ENCODE measurements at places on chromosomes 6 and 20.
A peak's percentile ranks its signal among the peaks of the same experiment; 100 is the strongest.

GRCh38 chr20:4770026-4770425 is 48.3 kb downstream of the PRND start:
- DNase-seq, result no peak

GRCh38 chr6:37512400-37513011 is 12.8 kb upstream of the CCDC167 start:
- DNase-seq, result no peak

- DNase-seq, result no peak
Observed at GRCh38 chr6:47197682-47198640, 111.7 kb downstream of the TNFRSF21 start.

DNA sequence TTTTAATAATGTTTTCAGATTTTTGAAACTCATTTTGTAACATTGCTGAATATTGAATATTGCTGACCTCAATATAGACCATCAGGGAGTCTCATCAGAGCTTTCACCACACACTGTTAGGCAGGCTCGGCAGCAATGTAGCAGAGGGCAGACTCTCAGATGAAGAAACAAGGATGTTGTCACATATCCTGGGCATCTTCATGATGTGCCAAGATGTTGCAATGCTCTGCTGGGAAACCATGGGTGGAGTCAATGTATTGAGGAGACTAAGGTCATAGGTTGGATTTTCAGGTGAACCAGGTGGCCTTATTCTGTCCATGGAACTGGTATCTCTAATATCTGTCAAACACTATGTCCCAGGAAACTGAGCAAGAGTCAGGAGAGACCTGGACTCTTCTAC is 27.3 kb downstream of the NR2E1 start:
- DNase-seq, result no peak

DNA sequence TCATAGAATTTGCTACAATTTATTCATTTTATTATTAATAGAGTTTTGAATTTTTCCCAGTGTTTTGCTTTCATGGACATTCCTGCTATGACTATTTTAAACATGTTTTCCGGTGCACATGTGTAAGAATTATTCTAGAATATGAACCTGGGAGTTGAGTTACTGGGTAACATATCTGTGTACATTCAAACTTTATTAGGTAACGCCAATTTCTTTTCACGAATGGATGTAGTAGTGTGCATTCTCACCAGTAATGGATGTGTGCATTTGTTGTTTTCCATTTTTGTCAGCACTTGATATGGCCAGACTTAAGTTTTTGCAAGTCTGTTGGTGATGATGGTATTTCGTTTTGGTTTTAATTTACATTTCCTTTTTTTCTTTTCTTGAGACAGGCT is 118.8 kb downstream of the CDKAL1 start:
- no peak for DNase-seq

DNA sequence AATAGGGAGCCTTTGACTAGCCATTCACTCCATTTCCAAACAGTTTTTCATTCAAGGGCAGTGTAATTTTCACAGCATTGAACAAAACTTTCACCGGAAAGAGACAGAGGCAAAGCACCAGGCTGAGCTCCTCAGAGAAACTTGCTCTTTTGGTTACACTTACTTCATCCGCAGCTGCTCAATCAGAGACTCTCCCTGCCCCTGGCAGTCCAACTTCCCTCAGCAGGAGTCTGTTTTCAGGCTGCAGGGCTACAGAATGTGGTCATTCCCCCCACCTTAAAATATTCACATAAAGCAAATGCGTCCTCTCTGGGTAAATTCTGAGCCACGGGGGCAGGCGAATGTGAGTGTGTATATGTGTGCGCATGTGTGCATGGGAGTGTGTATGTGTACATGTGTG is 70.0 kb upstream of the ZNF133 start:
- no peak for DNase-seq

GRCh38 chr20:44683263-44684046 is 31.7 kb upstream of the CCN5 start:
- DNase-seq, result peak; percentile 34

GRCh38 chr6:168054765-168055560 is 24.0 kb downstream of the FRMD1 start:
- DNase-seq, result no peak

DNA sequence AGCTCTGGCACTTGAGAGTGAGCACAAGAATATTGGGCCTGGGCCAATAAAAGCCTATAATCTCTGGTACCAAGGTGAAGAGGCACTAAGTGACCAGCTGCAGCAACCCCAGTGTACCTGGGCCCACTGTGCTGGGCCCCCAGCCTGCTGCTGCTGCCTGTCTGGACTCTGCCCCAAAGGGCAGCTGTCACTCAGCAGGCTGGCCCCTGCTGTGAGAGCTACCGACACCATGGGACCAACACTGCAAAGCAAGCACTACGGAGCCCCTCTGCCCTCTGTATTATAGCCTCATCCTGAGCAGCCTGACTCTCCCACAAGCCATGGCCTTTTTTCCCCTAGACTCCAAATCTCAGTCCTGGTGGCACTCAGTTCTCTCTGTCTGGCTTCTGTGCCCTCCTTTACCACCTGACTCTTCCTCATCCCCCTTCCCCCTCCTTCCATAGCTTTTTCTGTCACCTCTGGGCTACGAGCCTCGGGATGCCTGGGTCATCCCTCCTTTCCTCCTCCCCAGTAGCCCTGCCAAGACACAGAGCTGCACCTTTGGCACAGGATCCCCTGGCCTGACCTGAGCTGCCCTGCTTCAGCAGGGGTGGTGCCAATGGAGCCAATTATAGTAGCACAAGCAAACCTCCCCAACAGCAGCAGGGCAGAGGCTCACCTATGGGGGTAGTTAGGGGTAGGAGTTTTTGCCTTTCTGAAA is 14.2 kb downstream of the RRP36 start:
- DNase-seq, result no peak

GRCh38 chr20:19510611-19511010 is 247.4 kb upstream of the RIN2 start:
- no peak for DNase-seq

DNA sequence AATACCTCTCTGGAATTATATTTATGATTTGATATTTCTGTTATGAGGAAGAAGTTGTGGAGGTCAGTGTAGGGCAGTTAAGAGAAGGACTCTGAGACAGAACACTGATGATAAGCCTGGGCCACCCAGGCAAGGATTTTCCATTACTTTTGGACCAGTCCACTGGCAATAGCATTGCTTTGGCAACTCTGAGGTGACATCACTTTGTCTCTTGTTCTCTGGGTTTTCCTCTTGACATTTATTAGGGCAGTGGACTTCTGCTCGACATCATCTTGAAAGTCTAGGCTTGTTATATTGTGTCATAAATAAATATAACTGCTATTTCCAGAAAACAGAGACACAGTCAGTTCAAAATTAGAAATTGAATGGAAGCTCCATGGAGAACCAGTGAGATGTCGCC is 268.0 kb downstream of the SMOC2 start:
- no peak for DNase-seq

GRCh38 chr6:29847871-29848630 is 20.4 kb downstream of the HLA-G start:
- DNase-seq, result peak; percentile 87

Measured in stimulated activated CD4-positive, alpha-beta T cell treated with anti-CD3 and anti-CD28 coated beads, Interleukin-4, amount 100 ng/mL, for 24 hours (primary cell).